ENCODE measurements at places on chromosomes 11 and 22. TPM values are rescaled to one million over a fixed set of nuclear protein-coding genes. Genes with fewer than 3 reads are reported as not detected.

DNA sequence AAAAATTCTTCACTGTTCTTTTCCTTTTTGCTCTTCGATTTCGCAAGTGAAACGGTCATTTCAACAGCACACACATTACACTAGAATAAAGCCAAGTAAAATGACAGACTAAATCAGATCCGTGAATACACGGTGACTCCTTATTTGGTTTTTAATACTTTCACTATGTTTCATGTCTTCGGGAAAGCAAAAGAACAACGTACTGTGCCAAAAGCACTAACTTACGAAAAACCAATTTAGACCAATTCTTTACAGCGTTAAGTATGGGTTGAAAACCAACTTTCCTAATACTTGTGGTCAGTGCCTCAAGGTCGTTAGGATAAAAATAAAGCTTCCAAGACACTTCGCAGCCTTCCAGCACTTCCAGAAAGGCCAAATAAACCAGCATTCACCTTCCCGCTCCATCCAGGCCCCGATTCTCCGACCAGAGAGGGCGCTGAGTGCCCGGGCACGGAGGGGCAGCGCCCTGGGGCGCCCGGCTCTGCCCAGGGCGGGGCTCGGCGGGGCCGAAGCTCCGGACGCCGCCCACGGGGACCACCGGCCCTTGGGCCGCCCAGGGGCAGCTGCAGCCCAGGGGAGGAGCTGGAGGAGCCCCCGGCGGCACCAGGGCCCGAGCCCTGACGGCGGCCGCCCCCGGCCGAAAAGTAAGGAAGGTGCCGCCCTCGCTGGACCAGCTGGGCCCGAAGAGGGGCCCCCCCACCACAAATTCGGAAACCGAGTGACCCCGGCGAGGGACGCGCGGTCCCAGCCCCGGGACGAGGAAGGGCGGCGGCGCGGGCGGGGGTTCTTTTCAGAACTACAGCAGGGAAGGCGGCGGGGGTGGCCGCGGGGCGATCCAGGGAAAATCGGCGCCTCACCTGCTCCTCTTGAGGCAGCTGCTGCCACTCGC lies 499 bp downstream of the ATL3 start:
- DNase-seq: no peak

Gene LGALS1
- 14.9 TPM for total RNA-seq

DNA sequence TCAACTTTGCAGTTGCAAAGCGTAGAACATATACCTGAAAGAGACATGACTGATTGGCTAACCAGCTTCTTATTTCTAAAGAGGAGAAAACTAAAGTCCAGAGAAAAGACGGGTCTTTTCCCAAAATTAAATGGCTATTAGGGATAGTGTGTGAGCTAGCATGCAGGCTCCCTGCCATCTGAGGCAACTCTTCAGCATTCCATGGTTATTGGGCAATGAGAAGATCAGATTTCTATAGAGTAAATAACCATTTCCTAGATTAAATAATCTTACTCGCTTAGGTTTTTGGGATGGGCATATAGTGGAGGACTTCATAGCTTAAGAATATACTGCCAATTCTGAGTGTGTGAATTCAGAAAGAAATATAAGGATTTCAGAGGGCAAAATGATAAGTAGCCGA lies 95.0 kb downstream of the PDHX start:
- DNase-seq: no peak

Gene IL10RA
- 0.31 TPM for total RNA-seq

Gene RTN4RL2
- 23.7 TPM for total RNA-seq

DNA sequence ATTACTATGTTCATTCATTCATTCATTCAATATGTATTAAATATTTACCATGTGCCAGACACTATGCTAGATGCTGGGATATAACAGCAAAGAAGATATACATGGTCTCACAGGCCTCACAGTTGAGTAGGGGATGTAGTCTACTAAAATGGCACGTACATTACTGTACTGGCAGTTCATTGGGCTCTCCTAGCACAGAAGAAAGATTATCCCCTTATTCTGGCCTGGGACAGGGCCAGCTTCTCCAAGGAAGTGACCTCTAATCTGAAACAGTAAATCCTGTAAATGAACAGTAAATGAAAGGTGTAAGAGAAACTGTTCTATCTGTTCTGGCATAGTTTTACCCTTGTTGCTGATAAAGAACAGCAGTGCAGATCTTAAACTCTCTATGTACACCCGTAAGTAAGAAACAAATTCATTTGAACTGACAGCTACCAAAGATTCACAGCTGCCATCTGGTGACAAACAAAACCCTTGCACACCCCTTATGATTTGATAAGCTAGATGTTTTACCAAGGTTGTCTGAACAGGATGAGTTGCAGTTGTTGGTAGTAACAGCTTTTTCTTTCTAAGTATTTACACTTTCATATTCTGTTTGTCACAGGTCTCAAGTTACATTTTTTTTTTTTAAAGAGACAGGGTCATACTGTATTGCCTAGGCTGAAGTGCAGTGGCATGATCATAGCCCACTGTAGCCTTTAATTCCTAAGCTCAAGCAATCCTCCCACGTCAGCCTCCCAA lies 263.1 kb downstream of the TMEM135 start:
- no peak for DNase-seq

Data from H1 (cell line).